ENCODE measurements at places on chromosomes 3 and 15.

DNA sequence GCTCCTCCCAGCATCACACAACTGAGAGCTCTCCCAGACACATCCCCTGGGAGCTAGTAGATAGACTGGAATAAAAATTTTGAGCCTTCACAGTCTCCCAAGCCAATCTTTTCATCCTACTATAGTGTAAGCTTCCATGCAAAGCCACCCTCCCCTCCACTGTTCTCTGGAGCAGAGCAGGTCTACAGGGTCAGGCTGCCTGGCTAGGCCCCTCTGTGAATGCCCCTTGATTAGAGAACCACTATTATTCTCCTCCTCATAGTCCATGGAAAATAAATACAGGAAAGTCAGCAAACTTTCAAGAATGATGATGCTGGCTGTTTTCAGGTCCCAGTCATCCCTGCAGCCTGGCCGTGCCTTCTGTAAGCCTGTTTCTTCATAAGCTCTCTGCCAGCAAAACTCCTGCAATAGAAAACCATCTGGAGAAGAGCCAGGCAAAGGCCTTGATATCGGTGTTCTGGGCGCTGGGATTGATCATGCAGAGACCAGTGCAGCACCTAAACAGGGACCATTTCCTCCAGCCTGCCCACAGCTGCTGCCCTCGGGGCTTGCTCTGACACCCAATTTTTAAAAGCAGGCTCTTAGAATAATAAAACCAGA, 51.7 kb downstream of the CRYGS start:
- DNase-seq, result no peak

DNA sequence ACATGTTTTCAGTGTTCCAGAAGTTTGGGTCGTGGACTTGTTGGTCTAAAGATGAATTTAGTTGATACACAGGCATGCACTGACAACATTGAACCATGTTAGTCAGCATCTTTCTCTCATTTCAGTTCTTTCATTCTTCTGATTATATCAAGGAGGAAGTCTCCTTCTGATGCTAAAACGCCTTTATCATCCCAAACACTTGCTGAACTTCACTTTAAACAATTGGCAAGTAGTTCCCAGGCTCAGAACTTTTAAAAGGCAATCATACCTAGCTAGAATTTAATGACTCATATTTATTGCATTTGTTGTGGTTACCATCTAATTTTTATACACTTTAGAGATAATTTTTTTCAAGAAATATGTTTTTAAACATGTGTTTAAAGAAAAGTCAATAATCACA, 15.9 kb downstream of the LMCD1 start:
- DNase-seq, result no peak

GRCh38 chr15:64622410-64623260, 152.8 kb downstream of the RBPMS2 start:
- DNase-seq, result peak; percentile 69

DNA sequence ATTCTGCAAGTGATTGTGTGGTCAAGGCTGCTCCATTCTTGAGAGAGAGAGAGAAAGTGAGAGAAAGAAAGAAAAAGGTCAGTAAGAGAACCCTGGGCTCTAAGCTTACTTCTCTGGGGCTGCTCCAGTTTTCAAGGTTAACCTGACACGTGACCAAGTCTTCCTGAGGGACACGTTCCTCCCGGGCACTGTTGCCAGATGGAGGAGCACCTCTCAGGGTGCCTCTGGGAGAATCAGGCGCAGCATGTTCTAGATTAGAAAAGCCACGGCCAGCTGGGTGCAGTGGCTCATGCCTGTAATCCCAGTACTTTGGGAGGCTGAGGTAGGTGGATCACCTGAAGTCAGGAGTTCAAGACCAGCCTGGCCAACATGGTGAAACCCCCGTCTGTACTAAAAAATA, 60.8 kb downstream of the ITGA11 start:
- no peak for DNase-seq

- peak; percentile 57 for DNase-seq
Measured at GRCh38 chr3:169146179-169146665, 517.3 kb downstream of the MECOM start.

DNA sequence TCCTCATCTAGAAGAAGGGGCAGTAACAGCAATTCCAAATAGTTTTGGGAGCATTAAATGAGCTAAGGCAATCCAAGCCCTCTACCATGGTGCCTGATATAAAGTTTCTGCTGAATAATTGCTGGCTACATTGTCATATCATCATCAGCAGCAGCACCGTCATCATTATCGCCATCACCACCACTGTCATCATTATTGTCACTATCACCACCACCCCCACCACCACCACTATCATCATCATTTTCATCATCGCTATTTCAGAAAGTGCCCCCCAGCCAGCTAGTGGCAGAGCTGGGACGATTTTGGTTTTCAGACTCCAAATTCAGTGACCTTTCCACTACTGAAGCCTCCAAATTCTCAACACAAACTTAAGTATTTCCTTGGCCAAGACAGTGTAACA, 15.0 kb downstream of the XCR1 start:
- no peak for DNase-seq

- no peak for DNase-seq
Measured at GRCh38 chr3:29099296-29099695, 181.6 kb upstream of the RBMS3 start.

DNA sequence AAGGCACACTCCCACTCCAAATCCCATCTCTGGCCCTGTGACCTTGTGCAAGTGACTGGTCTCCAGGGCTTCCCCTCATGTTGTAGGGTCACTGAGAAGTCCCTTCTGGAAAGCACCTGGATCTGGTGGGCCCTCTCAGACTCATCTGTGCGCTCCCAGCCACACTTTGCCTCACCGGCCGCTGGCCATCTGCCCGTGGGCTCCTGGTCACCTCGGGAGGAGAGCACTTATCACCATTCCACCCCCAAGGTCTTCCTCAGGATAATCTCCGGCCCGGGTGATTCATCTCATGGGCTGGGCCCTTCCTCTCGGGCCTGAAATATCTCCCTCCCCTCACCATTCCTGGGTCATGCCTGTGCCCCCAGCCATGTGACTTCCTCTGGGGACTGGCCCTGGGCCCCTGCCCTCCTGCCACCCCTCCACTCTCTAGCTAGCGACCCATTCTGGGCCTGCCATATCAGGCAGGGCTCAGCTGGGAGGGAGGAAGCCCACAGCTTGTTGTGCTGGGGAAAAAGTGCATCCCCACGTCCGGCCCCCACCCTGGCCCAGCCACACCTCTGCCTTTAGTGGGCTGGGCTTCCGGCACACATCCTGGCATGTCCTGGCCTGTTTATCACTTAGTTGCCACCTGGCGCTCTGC, 10.6 kb upstream of the WNT7A start:
- DNase-seq, result peak; percentile 68

DNA sequence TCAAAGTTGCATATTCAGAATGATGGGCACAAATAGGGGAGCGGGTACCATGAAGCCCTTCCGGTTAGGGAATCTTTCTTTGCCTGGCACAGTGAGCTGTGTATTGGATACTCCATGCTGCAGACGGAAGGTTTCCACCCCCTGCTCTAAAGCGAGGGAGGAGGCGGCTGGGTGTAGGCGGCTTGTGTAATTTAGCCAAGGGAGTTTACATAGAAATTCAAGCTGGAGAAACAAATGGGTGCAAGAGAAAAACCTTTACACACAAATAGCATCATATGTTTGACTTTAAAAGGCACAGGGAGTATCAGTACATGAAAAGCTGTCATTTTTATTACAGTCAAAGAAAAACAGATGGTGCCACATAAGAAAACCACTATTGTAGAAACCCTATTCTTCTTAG, 59.3 kb upstream of the ADCY5 start:
- no peak for DNase-seq

GRCh38 chr3:124653071-124653796, 77.0 kb upstream of the UMPS start:
- no peak for DNase-seq

DNA sequence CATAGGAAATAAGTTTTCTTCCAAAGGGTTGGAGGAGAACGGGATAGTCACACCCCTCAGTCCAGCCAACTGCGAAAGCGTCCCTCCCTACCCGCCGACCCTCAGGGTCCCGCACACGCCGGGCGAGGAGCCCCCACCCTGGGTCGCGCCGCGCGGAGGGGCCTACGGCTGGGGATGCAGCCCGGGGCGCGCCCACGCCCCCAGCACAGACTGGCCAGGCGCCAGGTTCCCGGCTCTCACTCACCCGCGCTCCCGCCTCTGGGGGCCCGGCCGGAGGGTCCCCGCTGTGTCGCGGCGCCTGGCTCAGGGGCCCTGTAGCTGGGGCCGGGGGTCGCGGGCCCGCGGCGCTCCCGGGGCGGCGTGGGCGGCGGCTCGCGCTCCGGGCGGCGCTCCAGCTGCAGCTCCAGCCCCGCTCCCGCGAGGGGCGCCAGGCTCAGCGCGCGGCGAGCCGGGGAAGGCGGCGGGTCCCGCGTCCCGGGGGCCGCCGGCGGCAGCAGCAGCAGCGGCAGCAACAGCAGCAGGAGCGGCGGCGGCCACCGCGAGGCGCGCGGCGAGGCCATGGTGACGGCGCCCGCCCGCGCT, 375 bp downstream of the HEG1 start:
- DNase-seq, result peak; percentile 71

GRCh38 chr15:90838139-90838538, 30.2 kb upstream of the FURIN start:
- DNase-seq, result peak; percentile 89

DNA sequence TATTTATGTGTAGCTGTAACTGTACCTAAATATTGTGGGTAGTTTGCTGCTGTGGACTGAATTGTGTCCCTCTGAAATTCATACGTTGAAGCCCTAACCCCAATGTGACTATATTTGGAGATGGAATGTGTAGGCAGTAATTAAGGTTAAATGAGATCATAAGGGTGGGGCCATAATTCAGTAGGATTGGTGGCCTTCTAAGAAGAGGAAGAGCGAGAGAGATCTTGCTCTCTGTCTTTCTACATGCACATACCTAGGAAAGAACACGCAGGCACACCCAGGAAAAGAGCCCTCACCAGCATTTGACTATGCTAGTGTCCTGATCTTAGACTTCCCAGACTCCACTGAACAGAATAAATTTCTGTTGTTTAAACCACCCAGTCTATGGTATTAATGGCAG, 67.6 kb upstream of the CFAP20DC start:
- DNase-seq, result no peak

GRCh38 chr15:87716422-87716821, 540.1 kb downstream of the NTRK3 start:
- DNase-seq, result no peak

DNA sequence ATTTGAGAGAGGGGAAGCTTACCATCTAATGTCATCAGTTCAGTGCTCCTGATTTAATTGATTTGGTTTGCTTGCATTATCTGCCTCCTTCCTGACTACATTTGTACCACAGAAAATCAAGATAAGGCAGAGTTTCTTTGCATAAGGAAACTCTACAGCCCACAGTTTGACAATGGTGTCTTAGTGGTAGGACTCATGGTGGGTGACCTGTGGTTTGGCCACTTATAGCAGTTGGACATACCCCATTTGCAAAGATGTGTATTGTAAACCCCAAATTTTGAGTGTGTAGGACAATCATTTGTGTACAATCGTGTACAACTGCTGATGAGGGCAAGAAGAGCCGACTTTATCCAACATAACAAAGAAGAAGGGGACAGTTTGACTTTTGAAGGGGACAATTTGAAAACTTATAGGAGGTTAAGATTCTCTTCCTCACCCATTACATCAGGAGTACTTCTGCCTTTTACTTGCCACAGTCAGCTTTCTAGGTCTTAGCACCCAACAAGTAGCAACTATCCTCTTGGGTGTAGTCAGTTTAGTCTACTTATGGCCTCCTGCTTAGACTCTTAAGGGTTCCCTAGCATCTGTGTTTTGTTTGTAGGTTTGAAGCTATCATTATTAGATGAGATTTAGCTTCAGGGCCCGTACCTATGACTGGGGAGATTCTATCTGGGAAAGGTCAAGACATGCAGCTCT, 6.2 kb downstream of the TGFBR2 start:
- DNase-seq, result no peak

GRCh38 chr3:156304406-156304805, 184.0 kb downstream of the KCNAB1 start:
- no peak for DNase-seq

DNA sequence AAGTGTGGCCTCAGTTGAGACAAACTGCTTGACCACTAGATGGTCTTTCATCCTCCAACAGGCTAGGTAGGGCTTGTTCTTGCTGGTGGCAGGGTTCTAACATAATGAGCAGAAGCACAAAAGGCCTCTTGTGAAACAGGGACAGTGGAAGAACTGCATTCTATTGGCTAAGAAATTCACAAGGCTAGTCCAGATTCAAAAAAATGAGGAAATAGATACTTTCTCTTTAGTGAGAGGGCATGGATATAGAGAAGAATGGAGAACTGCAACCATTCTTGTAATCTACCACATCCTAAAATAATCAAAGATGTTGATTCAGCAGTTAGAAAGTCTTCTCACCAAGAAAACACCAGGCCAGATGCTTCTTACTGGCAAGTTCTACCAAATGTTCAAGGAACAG, 143.7 kb upstream of the LRIG1 start:
- DNase-seq, result no peak

DNA sequence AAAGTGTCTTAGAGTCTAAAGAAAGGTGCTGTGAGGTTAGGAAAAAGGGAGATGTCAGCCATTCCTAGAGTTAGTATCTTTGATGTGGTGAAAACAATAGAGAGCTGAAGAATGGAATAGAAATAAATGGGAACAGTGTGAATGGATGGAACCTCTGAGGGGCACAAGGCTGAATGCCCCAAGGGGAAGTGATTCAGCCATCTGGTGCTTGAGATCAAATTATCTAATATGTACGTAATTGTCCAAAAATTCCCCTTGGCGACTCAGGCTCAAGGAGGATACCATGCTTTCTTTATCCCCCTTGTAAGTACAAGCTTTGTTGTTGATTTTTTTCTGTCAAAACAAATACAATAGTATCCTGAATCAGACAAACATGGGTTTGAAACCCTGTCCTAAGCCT, 361.6 kb downstream of the LSAMP start:
- DNase-seq, result no peak

- no peak for DNase-seq
Measured at GRCh38 chr3:46264002-46264401, 21.7 kb downstream of the CCR3 start.

- no peak for DNase-seq
Measured at GRCh38 chr3:55968331-55968730, 481.2 kb upstream of the WNT5A start.

DNA sequence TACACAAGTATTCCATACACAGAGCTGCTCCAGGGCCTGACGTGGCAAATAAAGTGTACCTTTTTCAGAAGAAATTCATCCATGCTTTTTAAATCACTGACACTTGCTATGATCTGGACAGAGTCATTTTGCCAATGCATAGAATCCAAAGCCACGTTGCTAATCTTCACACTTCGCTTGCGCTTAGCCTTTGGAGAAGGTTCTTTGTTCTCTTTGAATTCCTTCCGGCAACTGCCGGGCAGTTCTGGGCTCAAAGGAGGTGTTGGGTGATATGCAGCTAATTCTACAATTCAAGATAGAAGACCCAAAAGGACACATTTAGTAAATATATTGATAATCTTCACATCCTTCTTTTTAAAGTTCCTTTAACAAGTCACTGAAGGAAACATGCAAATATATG, 69.9 kb downstream of the NR2E3 start:
- no peak for DNase-seq

Measured in activated CD8-positive, alpha-beta memory T cell treated with anti-CD3 and anti-CD28 coated beads for 24 hours (primary cell).